ENCODE measurements at places on chromosomes 2 and 18.
A peak's percentile ranks its signal among the peaks of the same experiment; 100 is the strongest.

GRCh38 chr2:106284691-106285202 lies 90.6 kb upstream of the UXS1 start:
- no peak for DNase-seq

- no peak for DNase-seq
Measured at GRCh38 chr18:55096263-55096951, 137.1 kb upstream of the CCDC68 start.

DNA sequence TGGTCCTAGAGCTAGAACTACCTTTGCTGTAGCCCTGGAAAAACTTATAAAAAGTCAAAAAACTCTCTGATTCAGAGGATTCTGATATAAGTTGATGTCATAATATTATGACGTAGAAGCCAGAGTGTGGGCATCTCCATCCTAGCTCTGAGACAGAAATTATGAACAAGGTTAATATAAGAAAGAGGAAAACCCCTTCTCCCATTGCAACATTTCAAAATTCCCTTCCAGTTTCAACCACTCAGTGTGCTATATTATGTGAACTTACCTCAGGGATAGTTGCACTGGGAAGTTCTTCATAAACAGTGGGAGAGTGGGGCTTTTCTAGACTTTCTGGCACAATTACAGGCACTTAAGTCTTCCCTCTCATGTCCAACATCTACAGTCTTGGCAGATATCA lies 171.6 kb downstream of the PIK3C3 start:
- no peak for DNase-seq

GRCh38 chr18:54769526-54770464 lies 58.5 kb upstream of the RAB27B start:
- no peak for DNase-seq

DNA sequence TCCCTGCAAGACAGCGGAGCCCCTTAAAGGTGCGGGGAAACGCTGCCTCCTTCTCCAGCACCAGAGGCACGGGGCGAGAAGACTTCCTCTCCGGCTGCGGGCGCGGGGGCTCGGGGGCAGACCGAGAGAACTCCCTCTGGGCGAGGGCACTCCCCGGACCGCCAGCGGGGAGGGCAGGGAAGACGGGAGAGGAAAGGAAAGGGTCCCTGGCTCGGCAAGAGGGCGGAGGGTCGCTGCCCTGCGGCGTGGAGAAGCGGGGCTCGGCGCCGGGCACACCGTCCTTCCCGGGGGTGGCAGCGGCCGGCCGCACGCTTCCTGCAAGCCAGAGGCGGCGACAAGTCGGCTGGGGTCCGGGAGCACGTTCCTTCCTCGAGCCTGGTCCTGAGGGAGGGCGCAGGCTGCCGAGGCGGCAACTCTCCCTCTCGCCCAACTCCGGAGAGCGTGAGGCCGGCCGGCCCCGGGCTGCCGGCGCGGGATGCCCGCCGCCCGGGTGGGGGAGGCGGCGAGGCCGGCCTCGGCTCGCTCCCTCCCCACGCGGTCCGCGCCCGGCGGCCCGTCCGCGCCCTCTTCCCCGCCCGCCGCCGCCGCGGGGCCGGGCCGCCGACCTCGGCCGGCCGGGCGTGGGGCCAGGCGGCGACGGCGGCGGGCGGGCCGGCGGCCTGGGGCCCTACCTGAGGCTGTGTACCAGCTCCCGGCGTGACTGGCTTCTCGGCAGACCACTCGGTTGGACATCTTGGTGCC lies 1.1 kb downstream of the MEMO1 start:
- DNase-seq: peak; percentile 25

GRCh38 chr2:188422726-188423125 lies 131.1 kb downstream of the GULP1 start:
- no peak for DNase-seq

GRCh38 chr18:21820033-21820810 lies 79.6 kb downstream of the MIB1 start:
- no peak for DNase-seq

DNA sequence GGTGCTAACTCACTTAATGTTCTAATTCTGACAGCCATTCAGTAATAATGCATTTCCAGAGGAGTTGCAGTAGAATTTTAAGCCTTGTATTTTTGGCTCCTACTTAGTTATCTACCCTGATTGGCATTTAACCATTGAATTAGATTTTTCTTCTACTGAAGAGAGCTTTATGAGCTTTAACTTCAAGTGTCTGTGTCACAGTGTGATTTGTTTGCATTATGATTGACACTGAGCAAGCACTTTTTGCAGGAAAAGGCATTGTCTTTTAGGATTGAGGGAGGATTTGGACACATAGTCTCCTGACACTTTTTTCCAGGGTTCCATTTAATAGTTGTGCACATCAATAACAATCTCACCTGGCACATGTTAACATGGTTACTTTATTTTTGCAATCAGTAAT lies 26.7 kb downstream of the LYPD6 start:
- no peak for DNase-seq

DNA sequence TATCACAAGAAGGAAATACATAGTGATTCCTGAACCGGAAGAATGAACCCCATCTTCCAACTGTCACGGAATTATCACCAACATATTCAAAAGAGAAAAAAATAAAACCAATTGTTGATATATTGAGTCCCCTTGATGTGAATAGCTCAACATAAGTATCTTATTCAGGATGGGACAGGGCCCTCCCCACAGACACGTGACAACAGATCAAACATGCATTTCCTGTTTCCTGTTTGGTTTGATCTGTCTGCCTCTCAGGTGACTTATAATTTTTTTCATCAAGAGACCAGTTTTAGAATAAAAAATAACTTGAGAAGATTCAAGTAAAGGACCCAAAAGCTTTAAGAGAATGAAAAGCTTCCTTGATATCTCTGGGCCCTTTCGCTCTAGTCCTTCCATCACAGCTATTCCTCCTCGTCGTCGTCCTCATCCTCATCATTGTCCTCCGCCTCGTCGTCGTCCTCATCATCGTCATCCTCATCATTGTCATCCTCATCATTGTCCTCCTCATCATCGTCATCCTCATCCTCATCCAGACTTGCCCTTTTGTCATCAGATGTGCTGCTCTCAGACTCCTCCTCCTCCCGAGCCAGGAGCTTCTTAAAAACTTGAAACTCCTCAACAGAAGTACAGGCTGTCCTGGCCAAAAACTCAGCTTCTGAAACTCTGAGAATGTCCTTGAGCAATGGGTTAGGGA lies 6.3 kb downstream of the MTERF4 start:
- DNase-seq: peak; percentile 66

GRCh38 chr2:225649274-225649673 lies 249.8 kb downstream of the NYAP2 start:
- no peak for DNase-seq

DNA sequence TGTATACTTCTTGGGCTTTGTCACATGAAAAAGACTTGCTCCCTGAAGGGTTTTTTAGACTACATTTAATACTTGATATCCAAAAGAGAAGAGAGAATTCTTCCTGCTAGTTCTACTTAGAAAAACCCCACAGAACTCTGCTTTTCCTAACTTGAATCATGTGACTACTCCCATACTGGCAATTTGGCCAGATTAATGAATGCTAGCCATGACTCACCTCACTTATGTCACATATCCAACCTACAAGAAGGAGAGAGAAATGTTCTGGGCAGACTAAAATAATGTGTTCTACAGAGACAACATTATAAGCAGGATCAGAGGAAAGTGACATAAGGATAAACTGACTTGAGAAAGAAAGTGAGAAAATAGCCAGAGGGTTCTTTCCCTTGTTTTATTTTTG lies 249.3 kb upstream of the GULP1 start:
- no peak for DNase-seq

Measured in CD4-positive, alpha-beta T cell treated with Interleukin-15 for 4 hours (primary cell).